Small intestine (tissue), 16 donors: ENCODE measurements at places on chromosomes 2 and 18. TPM values are rescaled to one million over a fixed set of nuclear protein-coding genes. Genes with fewer than 3 reads are reported as not detected.

The SGO2 gene
- 6.0 TPM for polyA plus RNA-seq

The VWA3B gene
- polyA plus RNA-seq: 0.51 TPM

DNA sequence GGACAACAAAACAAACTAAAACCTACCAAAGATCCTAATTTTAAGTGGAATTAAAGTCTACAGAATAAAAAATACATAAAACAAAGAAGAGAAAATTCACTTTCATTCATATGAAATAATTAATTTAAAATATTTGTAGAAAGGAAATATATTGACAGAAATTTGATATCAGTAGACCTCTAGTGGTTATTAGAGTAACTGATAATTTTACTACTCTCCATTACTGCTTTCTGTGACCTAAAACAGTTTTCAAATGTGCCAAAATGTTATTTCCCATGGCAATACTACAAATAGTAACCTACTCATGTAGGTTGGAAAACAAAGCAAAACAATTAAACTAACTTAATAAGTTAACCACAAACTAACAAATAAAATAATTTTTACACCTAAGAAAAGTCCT is 147.1 kb downstream of the NOL4 start:
- no peak for DNase-seq

DNA sequence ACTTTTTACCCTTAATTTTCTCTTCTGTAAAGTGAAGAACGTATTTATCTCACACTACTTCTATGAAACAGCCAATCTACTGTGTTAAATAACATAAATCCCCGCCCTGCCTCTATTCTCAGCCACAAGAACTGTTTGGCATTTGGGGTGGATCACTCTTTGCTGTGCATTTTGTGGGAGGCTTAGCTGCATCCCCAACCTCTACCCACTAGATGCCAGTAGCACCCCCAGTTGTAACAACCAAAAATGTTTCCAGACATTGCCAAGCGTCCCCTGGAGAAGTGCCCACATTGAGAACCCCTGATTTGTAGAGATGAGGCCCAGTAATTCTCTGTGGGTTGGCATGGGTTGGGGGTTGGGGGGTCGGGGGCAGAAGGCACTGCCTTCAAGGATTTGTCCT is 94.7 kb upstream of the BOD1L2 start:
- DNase-seq: no peak

GRCh38 chr2:42897358-42897757 is 105.0 kb upstream of the HAAO start:
- DNase-seq: no peak

DNA sequence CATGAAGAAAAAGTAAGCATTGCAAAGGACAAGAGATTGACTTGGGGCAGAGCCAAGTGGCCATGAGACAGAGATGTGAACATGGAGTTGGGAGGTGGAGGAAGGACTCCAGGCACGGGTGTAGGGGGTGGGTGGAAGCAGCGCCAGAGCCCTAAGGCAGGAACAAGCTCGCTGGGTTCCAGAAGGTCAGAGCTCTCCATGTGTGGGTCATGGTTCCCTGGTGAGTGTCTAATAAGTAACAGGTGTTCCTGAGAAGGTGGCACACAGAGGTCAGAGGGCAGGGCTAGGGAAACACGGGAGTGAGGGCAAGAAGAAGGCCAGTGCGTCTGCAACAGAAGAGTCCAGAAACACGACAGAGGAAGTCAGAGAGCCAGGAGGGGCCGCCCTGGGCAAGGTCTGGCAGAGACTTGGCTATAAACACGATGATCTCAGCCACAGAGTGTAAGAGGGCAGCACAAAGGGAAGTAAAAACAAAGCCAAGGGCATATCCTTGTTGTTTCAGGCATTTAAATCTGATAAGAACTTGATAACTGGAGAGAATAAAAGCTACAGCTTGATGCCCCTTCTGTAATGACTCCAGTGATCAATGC is 260.8 kb downstream of the TGIF1 start:
- peak; percentile 89 for DNase-seq

- DNase-seq: no peak
Measured at GRCh38 chr2:236159778-236160170, 8.4 kb downstream of the GBX2 start.

The SLC23A3 gene
- polyA plus RNA-seq: 26.6 TPM

GRCh38 chr2:239387811-239388210 is 13.0 kb downstream of the HDAC4 start:
- no peak for DNase-seq

- DNase-seq: no peak
Measured at GRCh38 chr2:46470114-46470628, 9.2 kb upstream of the TMEM247 start.

The RTTN gene
- 3.7 TPM for polyA plus RNA-seq

DNA sequence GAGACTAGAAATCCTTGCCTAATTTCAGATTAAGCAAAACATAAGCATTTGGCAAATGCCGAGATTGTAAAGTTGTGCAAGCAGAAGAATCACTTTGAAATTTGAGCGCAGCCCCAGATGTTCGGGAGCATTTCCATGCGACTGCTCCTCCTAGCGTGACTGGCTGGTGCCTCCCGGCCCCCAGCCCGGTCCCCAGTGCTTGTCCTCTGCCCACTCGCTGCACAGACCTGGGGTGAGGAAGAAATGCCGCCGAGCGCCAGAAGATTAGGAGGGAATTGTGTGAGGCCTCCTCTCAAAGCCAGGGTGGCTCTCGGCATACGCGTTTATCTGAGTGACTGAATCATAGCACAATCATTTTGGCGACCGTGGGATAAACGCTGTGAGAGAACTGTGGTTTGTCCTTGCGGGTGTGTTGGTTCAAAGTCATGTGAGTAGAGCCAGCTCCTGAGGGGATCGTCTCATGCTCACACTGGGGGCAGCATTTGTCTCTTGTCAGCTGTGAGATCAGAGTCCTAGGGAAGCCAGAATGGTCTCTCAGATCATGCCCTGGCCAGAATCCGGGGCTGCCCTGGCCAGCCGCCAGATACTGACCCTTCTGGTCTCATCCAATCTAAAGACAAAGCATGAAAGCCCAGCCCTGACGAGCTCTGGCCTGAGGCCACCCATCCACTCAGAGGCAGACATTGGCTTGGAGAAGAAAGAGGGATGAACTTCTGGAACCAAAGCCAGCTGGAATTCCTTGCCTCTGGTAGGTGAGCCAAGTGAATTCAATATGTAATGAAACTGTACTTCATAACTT is 189.3 kb downstream of the SH3RF3 start:
- DNase-seq: no peak

The PTPN4 gene
- polyA plus RNA-seq: 6.9 TPM

GRCh38 chr2:211174021-211174420 is 617.6 kb downstream of the CPS1 start:
- no peak for DNase-seq

The UGT1A8 gene
- 3.3 TPM for polyA plus RNA-seq

GRCh38 chr2:167869200-167869599 is 378.2 kb downstream of the STK39 start:
- DNase-seq: no peak

GRCh38 chr2:155643056-155643775 is 689.3 kb downstream of the NR4A2 start:
- DNase-seq: no peak

GRCh38 chr2:85549826-85550225 is 10.9 kb downstream of the MAT2A start:
- DNase-seq: no peak

GRCh38 chr2:224143526-224143925 is 104.4 kb upstream of the SERPINE2 start:
- no peak for DNase-seq

GRCh38 chr2:227908266-227909054 is 37.0 kb downstream of the DAW1 start:
- no peak for DNase-seq

DNA sequence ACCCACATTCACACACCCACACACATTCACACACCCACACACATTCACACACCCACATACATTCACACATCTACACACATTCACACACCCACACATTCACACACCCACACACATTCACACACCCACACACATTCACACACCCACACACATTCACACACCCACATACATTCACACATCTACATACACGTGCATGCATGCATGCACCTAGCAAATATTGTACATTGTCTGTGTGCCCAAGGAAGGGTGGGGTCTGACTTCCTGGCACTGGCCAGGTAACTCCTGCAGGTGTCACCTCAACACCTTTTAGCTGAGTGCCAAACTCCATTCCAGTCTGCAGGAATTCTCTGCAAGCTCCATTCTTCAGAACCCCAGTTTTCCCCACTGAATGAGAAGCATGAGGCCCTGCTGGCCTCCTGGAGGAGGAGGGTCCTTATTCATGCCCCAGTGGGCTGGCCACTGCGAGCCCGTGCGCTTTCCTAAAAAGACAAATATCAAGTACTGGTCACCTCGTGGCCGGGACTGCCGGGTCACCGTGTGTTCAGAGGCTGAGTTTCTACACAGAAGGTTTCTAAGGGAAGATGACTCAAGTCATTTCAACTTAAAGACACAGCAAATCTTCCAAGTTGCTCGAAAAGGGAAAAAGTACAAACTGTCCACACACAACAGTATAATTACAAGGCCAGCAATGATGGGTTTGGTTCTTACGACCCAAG is 131.5 kb downstream of the HDAC4 start:
- peak; percentile 79 for DNase-seq

DNA sequence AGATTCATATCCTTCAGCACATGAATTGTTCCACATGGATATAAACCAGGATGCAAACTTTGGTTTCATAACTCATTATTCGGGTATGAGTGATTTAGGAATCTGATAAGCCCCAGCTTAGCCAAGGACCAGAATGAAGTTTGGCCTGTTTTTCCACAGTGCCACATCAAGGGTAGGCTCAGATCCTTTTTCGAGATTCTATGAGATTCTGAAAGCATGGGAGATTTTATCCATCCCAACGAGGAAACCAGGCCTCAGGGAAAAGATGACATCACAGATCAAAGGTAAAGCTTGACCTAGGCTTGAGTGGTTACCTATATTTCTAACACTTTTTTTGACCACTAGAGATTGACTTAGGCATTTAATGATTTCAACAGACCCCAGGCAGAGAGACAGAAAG is 590.8 kb upstream of the PKDCC start:
- no peak for DNase-seq

The DAW1 gene
- polyA plus RNA-seq: not detected

The OTOS gene
- not detected for polyA plus RNA-seq

GRCh38 chr18:58496231-58496630 is 132.7 kb downstream of the ALPK2 start:
- no peak for DNase-seq

The SPC25 gene
- 2.7 TPM for polyA plus RNA-seq

DNA sequence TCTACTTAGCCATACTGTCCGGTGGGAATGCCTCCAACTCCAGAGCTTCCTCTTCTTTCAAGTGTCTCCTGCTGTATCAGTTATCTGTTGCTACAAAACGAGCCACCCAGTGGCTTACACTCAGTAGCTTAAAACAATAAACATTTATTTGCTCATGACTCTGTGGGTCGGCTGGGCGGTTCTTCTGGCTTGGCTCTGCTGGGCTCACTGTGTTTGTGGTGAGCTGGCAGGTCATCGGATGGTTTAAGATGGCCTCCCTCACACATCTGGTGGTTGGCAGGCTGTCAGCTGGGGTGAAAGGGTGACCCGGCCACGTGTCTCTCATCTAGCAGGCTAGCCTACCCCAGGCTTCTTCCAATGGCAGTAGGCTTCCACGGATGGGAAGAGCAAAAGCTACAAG is 122.4 kb upstream of the SLC1A4 start:
- DNase-seq: no peak

- DNase-seq: no peak
Measured at GRCh38 chr2:180722551-180723239, 257.7 kb upstream of the UBE2E3 start.

GRCh38 chr18:23721696-23722480 is 32.6 kb downstream of the LAMA3 start:
- DNase-seq: peak; percentile 12

The RESP18 gene
- 0.28 TPM for polyA plus RNA-seq

The CCT7 gene
- 120 TPM for polyA plus RNA-seq

The LOXHD1 gene
- polyA plus RNA-seq: 0.19 TPM

DNA sequence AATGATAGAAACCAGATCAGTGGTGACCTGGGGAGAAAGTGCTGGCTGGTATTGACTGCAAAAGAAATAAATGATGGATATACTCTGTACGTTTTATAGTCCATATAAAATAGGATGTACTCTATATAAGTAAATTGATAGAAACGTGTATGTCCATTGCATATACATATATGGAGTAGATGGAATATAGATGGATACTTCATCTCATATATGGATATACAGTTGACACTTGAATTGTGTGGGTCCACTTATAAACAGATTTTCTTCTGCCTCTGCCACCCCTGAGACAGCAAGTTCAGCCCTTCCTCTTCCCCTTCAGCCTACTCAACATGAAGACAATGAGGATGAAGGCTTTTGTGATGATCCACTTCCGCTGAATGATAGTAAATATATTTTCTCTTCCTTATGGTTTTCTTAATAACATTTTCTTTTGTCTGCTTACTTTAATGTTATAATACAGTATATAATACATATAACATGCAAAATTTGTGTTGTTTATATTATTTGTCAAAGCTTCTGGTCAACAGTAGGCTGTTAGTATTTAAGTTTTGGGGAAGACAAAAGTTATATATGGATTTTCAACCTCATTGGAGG is 76.1 kb upstream of the MYCN start:
- DNase-seq: no peak

GRCh38 chr2:3282056-3282998 is 95.3 kb downstream of the EIPR1 start:
- no peak for DNase-seq

GRCh38 chr2:98825858-98826257 is 94.9 kb upstream of the MGAT4A start:
- DNase-seq: no peak

GRCh38 chr2:241291153-241291552 is 24.3 kb downstream of the HDLBP start:
- DNase-seq: no peak

GRCh38 chr2:75390169-75390568 is 170.6 kb downstream of the EVA1A start:
- no peak for DNase-seq

- no peak for DNase-seq
Measured at GRCh38 chr2:119416299-119416923, 15.2 kb upstream of the TMEM37 start.

The SERPINB13 gene
- not detected for polyA plus RNA-seq

DNA sequence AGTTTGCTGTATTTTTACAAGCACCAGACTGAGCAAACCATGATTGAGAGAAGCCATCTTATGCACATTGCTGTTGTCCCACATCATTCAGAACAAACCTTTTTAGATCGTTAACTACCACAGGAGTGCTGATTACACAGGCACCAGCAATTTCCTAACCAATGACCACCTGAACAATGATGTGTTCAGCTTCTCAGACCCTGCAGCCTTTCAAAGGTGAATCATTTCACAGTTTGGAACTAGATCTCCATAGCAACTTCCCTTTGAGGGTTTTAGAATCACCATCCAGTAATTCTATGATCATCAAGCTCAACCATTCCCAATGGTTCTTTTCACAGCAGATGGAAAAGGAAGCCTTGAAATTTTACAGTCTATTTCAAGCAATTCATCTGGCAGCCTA is 71.4 kb downstream of the OLA1 start:
- DNase-seq: no peak

The ERFE gene
- not detected for polyA plus RNA-seq

DNA sequence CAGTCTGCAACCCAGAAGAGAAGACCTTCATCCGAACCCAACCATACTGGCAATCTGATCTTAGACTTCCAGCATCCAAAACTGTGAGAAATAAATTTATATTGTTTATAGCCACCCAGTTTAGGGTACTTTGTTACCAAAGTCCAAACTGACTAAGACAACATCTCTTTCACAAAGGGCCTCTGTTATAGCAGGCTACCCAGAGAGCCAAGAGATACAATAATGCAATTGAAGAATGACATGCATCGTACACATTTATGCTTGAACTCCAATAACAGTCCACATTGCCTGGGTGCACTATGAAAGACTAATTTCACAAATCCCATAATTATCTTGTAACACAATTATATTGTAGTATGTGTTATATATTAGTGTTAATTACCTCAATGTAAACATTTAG is 39.1 kb upstream of the ANKRD44 start:
- no peak for DNase-seq

- peak; percentile 38 for DNase-seq
Measured at GRCh38 chr2:207869784-207870778, 100.4 kb upstream of the FZD5 start.
